ENCODE measurements at places on chromosomes 5 and 9.

- no peak for DNase-seq
Measured at GRCh38 chr5:172707285-172708182, 63.5 kb downstream of the DUSP1 start.

- no peak for DNase-seq
Measured at GRCh38 chr5:144567421-144567780, 396.7 kb downstream of the KCTD16 start.

DNA sequence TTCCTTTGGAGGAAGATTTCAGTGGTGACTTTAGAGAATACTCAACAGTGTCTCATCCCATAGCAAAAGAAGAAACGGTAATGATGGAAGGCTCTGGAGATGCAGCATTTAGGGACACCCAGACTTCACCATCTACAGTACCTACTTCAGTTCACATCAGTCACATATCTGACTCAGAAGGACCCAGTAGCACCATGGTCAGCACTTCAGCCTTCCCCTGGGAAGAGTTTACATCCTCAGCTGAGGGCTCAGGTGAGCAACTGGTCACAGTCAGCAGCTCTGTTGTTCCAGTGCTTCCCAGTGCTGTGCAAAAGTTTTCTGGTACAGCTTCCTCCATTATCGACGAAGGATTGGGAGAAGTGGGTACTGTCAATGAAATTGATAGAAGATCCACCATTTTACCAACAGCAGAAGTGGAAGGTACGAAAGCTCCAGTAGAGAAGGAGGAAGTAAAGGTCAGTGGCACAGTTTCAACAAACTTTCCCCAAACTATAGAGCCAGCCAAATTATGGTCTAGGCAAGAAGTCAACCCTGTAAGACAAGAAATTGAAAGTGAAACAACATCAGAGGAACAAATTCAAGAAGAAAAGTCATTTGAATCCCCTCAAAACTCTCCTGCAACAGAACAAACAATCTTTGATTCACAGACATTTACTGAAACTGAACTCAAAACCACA is 67.4 kb downstream of the VCAN start:
- no peak for DNase-seq

DNA sequence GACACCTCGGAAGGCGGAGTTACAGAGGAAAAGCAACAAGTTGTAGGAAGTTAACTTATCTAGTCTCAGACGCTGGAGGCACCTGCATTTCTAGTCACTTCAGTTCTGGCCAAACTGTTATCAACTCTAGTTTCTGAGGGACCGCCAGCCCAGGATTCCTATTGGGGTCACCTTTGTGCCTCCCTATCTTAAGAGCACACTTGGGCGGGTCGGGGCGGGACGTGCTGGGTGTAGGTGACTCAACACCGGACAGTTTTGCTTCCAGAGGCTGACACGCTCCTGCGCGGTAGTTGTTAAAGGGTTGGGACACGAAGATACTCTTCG is 679 bp upstream of the KDM4C start:
- peak; percentile 85 for DNase-seq

GRCh38 chr5:76273206-76273885 is 129.7 kb upstream of the IQGAP2 start:
- no peak for DNase-seq

DNA sequence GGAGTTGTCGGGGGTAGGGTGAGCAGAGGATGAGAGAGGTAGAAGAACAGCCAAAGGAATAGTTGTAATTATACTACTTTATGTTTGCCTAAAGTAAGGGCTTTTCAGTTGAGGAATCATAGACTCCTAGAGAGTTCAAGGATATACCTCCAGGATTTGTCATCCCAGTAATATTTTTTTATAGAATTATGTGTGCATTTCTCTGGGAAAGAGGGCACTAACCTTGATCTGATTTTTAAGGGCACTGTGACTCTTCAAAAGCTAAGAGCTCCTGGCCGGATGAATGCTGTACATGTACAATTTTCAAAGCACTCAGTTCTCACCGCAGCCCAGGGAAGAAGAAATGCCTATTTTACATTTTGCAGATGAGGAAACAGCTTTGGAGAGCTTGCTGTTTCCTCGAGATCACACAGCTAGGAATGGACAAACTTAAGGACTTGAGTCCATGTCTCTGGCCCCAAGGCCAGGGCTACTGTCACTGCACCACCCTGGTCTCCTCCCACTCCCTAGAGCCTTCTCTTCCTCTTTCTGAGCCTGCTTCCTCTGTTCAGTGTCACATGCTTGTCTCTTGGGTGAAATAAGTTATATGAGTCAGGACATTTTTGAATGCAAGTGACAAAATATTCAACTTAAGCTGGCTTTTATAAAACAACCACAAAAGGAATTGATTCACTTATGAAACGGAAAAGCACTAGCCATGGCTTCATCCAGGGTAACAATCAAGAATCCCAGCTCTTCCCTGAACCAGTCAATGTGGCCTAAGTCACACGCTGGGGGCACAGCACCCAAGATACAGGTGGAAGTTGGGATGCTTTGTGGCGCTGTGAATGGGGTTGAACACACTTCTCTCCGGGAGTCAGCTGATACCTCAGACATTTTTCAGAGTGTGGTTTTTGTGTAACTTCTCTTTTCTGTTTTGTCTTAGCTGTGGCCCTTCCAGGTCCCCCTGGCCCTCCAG is 45.7 kb upstream of the TGFBR1 start:
- DNase-seq = no peak
